ENCODE measurements at places on chromosomes 16 and 17. TPM values are rescaled to one million over a fixed set of nuclear protein-coding genes. Genes with fewer than 3 reads are reported as not detected.

The OR2C1 gene
- not detected for total RNA-seq

The TBC1D3G gene
- not detected for total RNA-seq

DNA sequence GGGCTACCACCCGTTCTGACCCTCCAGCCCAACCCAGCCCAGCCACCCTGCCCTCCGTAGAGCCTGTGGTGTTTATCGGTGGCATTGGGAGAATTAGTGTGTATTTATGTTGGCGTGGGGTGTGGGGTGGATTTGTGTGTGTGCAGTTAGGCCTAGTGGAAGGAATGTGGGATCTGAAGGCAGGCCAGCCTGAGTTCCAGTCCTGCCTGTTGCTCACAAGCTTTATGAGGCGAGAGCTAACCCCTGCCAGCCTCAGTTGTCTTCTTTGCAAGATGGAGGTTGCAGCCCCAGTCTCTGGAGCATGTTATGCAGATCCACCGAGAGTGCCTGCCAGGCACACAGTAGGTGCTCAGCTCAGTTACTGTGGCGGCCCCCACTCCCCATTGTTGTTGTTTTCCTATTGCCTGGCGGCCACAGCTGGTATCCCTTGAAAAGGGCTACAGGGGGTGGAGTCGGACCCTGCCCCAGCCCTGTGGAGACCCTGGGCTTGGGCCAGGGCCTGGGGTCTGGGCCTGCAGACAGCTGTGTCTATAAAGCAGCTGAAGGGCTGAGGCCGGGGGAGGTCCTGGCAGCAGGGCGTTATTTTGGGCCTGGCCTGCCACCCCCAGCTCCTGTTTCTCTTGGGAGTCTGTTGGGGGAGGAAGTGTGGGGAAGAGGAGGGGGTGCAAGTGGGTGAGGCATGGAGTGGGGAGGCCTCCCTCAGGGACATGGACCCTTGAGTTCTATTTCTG lies 5.1 kb downstream of the ERBB2 start:
- DNase-seq: no peak

- no peak for DNase-seq
These were observed 76.4 kb downstream of the TOX3 start for GRCh38 chr16:52470585-52470984.

DNA sequence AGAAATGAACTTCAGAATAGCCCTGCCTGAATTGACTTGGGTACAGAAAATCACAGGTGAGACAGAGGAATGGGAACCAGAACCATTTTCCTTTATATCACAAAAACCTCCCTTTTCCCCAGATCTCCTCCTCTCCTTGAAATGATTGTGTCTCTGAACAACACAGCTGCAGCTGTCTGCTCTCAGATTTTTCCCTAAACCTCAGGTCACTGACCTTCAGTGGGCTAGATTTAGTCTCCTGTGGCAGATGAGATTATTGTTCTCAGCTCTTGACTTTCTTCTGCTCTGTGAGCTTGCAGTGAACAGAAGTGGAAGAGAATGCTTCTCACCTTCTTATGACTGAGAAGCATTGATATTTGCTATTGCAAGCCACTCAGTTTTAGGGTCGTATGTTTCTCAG lies 92.3 kb upstream of the FAM20A start:
- no peak for DNase-seq

DNA sequence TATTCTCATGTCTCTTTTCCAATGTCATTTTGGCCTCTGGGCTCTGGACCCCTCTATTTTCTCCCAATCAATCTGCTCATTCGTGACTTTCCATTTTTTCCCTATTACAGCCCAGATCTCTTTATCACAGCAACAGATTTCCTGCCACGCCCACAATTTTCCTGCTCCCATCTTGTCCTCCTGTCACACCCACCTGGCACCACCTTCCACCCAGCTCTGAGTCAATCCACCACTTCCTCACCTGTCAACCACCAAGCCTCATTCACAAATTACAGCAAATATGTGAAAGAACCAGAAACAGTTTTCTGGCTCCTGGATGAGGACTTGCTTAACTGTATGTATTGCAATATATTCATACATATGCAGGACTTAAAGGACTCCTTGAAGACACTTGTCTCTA lies 311.3 kb downstream of the GRIN2A start:
- DNase-seq: no peak

GRCh38 chr17:73770115-73770848 lies 126.0 kb upstream of the SDK2 start:
- peak; percentile 90 for DNase-seq

The ZACN gene
- not detected for total RNA-seq

GRCh38 chr16:78399384-78399783 lies 299.9 kb downstream of the WWOX start:
- DNase-seq: no peak

DNA sequence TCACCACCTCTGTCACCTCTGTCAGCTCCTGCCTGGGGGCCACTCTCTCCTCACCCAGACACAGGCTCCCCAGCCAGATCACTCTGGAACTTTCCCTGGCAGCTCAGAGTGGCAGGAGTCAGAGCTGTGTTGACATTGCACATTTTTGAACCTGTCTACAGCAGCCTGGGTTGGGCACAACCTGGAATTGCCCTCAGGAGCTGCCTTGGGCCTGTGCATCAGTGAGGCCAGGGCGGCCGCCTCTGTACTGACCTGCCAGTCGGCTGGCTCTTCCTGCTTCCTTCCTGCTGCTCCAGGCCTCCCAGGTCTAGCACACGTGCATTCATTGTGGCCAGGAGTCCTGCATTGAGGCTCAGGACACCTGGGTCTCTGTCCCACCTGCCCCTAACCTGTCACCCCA lies 14.2 kb upstream of the TMEM11 start:
- DNase-seq: no peak

DNA sequence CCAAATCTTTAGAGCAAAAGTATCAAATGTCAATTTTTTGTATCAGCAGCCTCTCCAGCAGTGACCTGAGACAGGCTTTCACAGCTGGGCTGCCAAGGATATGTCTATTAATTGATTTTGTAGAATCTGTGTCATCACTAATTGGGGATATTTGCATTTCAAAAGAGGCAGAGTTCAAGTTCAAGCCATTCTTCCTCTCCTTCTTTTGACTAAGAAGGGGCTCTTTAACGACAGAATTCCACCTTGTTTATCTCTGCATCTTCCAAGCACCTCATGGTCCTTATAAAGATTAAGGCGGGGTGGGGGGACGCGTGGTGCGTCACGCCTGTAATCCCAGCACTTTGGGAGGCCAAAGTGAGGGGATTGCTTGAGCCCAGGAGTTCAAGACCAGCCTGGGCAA lies 15.2 kb upstream of the BHLHA9 start:
- DNase-seq: no peak

DNA sequence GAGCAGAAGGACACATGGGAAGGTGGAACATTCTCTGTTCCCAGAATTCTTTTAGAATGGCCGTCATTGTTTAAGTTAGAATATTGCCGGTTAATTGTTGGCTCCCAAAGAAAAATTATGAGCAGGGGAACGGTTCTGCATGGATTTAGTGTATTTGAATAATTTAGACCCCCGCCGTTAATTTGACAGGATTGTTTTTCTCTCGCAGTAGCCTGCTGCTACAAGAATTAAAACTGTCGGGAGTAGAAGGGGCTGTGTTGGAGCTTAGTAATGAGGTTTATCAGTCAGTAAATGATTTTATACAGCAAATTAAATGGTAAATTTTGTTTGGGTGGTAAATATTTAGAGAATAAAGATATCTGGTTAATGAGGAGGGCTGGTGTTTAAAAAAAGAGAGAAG lies 431.2 kb upstream of the DYNLRB2 start:
- DNase-seq: no peak

DNA sequence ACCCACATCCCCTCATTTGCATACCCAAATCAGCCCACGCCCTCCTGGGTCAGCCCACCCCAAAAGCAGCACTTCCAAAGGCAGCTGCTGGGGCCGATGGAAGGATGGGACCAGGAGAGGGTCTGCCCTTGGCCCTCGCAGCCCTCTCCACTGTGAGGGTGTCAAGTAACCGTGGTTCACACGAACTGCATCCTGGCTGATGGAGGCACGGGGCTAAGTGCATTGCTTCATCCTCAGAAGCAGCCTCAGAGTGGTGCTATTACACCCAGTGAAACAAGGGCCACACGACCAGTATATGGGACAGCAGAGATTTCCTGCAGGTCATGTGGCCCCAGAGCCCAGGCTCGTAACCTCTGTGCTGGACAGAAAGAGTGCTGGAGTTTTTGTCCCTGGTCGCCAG lies 13.2 kb upstream of the ATP2A3 start:
- DNase-seq: no peak

- DNase-seq: no peak
These were observed 593.7 kb downstream of the KCNJ2 start for GRCh38 chr17:70763018-70763417.

DNA sequence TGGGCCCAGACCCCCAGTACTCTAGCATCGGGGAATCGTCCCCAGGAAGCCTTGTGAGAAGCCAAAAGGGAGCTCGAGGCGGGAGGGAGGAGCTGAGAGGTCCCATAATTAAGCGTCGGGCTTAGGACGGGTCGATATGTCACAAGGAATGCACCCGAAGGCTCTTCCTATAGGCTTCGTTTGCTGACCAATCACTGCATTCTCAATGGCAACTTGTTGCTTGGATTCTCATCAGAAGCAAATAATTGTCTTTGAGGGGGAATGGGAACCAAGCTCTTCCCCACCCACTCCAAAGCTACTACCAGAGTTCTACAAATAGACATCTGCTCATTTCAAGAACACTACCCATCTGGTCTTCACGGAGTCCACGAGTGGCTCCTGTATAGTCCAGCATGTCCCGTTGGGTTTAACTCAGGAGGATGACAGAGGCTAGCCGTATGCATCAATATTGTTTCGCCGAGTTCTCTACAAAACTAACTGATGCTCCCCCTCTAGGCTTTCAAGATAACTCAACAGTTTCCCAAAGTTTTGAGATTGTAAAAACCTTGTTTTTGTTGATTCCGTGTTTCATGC lies 628 bp upstream of the BLMH start:
- DNase-seq: no peak

The ABCC11 gene
- 0.30 TPM for total RNA-seq

The CES5A gene
- not detected for total RNA-seq

DNA sequence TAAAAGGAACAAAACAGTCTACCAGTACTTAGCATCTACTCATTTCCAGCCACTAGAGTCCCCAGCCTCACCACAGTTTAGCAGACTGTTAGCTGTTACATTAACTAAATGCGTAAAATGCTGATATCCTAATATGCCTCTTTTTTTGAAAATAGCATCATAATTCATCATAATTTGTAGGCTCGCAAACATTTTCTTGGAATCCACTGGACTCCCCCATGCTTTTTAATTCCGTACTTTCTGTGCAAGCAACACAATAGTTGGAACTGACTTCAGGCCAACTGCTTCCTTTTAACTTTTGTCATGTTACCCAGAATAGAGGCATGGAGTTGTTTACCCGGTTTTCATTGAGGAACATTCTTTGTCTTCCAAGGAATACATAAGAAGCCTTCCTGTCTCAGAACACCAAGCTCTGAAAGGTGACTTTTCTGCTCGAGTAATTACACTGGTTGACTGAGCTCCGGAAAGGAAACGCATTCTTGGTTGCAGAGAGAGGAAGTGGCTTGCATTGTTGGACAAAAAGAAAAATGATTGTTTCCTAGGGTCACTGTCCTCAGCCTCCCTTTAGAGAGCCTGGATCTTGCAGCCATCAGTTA lies 30.9 kb upstream of the SEC14L1 start:
- no peak for DNase-seq

DNA sequence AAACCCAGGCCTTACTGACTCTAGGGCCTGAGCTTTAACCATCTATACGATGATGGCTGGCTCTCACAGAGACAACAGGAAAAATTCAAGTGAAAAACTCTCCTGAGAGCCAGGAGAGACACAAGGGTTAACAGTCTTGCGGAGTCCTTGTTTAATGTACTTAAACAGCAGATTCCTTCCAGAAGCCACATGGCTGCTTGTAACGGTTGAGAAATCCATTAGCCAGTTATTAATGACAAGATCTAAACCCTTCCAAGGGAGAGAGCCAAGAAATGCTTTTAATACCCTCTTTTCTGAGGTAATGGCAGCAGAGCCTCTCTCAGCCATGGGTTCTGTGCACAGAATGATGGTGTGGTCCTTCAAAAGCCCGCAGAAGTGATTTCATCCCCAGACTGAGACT lies 5.2 kb upstream of the ALDOA start:
- DNase-seq: no peak

DNA sequence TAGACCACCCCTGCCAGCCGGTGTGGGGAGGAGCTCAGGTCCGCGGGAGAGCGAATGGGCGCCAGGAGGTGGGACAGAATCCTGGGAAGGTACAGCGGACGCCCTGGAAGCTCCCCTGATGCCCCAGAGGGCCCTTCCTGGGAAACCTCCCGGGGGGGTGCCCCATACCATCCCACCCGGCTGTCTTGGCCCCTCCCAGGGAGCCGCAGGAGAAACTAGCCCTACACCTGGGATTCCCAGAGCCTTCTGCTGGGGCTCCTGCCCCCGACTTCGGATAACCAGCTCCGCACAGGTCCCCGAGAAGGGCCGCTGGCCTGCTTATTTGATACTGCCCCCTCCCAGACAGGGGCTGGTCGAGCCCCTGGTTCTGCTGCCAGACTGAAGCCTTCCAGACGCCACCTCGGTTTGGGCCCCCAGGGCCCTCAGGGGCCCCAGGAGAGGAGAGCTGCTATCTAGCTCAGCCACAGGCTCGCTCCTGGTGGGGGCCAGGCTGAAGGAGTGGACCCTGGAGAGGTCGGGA lies 3.0 kb upstream of the CBX4 start:
- DNase-seq: no peak

The CIITA gene
- 7.2 TPM for total RNA-seq

GRCh38 chr16:15611610-15612009 lies 31.3 kb downstream of the MARF1 start:
- no peak for DNase-seq

- no peak for DNase-seq
These were observed 59.4 kb upstream of the XYLT1 start for GRCh38 chr16:17529982-17530760.

GRCh38 chr16:68785715-68786114 lies 48.6 kb downstream of the CDH1 start:
- no peak for DNase-seq

GRCh38 chr16:13926464-13926863 lies 6.5 kb downstream of the ERCC4 start:
- no peak for DNase-seq

Data from cardiac septum (tissue), 1 donor.